ENCODE measurements at places on chromosomes 4 and X. TPM values are rescaled to one million over a fixed set of nuclear protein-coding genes. Genes with fewer than 3 reads are reported as not detected.
A peak's percentile ranks its signal among the peaks of the same experiment; 100 is the strongest.

The SPATA4 gene
- not detected for total RNA-seq

- DNase-seq, result no peak
Observed at GRCh38 chrX:46750889-46751288, 8.0 kb downstream of the SLC9A7 start.

The CENPVL2 gene
- total RNA-seq, result not detected

- no peak for DNase-seq
Observed at GRCh38 chrX:52426810-52427209, 58.0 kb downstream of the XAGE2 start.

DNA sequence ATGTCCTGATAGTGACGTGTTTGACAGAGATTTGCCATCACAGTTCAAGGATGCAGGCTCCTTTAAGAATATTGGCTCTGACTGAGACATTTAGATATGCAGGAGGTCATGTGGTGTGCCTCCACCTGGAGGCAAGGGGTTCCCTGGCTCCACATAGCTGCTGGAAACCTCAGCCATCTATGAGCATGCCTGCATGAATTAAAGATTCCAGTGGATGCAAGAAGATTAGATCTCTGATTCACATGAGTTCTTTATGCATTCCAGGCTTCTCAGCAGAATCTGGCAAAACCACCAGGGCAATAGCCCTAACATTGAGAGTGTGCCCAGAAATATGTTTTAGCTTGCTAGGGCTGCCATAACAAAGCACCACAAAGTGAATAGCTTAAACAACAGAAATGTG lies 298.5 kb upstream of the AADAT start:
- no peak for DNase-seq

The PAGE5 gene
- not detected for total RNA-seq

The RTL9 gene
- total RNA-seq, result 0.02 TPM

DNA sequence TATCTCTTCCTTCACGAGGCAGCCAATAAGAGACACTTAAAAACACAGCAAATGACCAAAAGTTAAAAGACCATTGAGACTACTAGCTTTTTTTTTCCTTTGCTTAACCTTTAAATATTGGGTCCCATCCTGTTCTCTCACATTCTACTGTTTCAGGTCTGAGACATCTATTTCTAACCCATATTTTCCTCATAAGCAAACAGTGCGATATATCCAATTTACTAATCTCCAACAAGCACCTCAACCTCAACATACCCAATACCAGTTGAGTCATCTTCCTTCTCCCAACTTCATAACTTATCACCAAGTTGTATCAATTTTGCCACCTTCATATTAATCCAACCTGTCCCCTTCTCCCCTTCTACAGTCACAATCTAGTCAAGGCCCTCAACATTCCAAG lies 7.0 kb downstream of the AWAT1 start:
- no peak for DNase-seq

GRCh38 chr4:105257817-105258495 lies 111.3 kb downstream of the TET2 start:
- no peak for DNase-seq

GRCh38 chr4:13872155-13872554 lies 244.6 kb upstream of the BOD1L1 start:
- DNase-seq, result no peak

DNA sequence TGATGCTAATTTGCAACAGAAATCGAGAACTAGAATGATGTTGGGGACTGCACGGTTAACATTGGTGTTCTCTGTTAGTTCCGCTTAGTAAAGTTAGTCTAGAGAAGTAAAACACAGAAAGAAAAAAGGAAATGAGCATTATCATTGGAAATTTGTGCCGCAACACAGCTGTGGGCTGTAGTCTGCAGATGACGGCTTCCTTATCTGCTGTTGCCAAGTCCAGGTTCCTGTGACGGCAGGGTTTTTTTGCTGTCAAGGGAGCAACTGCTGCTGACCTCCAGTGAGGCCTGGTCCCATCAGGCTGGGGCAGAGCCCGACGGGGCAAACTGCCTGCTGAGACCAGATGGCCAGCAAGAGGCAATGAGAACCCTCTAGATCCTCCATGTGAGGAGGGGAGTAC lies 38.9 kb upstream of the PHEX start:
- DNase-seq, result no peak

The TGIF2LX gene
- total RNA-seq, result not detected

- peak; percentile 11 for DNase-seq
Observed at GRCh38 chrX:45824471-45824870, 623.8 kb upstream of the DIPK2B start.

The CPE gene
- 94.9 TPM for total RNA-seq

Data from HepG2 (cell line).